ENCODE measurements at places on chromosomes 7 and 10.
A peak's percentile ranks its signal among the peaks of the same experiment; 100 is the strongest.

DNA sequence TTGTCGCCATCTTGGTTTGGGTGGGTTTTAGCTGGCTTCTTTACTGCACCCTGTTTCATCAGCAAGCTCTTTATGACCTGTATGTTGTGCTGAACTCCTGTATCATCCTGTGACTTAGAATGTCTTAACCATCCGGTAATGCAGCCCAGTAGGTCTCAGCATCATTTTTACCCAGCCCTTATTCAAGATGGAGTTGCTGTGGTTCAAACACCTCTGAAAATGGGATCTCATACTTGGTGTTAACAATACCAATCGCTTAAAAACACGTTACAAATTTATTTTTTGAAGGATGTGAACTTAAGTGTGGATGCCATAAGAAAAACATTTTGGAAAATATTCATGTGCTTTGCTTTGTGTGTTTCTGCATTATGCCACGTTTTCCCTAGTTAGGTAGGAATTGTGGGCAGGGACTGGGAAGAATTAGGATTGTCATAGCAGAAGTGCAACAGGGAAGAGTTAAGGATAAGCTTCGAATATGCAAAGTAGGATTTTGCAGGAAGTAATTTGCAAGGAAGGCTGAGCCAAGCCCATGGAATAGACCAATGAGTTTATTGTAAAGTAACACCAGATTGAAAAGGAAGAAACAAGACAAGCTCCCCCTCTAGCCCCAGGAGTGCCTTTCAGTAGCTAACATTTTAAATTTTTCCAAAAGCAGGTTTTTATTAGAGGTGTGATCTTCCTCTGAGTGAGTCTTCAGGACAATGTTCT, 56.4 kb downstream of the PRR15 start:
- DNase-seq = no peak

- DNase-seq = peak; percentile 55
These were observed 350.0 kb downstream of the CRPPA start for GRCh38 chr7:16071246-16071857.

DNA sequence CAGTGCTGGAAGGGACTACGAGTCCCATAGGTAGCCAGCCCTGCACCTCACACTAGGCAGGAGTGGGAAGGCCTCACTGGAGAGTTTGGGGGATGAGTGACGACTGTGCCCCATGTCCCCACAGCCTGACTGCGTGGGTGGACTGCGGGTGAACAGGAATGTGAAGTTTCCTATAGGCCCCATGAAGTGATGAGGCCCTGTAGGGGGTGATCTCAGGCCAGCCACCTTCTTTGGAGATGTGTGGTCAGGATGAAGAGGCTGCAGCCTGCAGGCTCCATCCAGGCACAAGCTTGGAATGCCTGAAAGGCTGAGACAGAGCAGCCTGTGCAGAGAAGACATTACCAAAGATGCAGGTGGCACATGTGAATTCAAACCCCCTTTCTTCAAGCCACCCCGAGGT, 94.9 kb downstream of the CPXM2 start:
- DNase-seq = no peak

- DNase-seq = no peak
These were observed 58.2 kb downstream of the RBM33 start for GRCh38 chr7:155702616-155703015.

GRCh38 chr7:134350709-134351108, 34.0 kb upstream of the SLC35B4 start:
- no peak for DNase-seq

GRCh38 chr10:101351477-101351876, 2.5 kb upstream of the BTRC start:
- DNase-seq = no peak

DNA sequence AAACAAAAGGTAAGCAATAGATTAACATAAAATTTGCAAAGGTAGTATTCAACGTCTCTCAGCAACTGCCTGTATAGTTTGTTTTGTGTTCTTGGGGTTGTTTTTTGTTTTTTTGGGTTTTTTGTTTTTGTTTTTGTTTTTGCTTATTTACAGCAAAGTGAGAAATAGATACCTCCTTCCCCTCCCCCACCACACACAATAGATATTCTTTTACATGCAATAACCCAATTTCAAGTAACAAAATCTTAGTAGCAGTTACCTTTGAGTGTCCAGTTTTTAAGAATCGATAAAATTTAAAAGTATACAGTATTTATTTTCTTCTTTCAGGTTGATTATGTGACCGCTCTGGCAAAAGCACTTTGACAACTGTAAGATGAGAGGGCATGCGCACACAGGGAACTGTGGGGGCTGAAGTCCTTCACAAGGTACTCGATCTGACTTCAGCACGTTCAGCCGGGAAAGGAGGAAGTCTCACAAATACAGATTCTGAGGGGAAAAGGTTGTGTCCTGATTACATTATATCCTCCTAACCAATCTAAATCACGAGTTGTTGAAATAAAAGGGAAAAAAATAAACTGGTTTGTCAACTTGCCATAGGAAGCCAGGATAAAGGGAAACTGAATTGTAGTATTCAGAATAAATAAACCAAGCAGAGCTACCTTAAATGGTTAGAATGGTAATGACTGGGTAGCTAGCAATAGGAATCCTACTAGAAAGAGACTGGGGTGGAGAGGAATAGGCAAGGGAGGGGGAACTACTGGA, 47.8 kb downstream of the CPEB3 start:
- DNase-seq = peak; percentile 61

DNA sequence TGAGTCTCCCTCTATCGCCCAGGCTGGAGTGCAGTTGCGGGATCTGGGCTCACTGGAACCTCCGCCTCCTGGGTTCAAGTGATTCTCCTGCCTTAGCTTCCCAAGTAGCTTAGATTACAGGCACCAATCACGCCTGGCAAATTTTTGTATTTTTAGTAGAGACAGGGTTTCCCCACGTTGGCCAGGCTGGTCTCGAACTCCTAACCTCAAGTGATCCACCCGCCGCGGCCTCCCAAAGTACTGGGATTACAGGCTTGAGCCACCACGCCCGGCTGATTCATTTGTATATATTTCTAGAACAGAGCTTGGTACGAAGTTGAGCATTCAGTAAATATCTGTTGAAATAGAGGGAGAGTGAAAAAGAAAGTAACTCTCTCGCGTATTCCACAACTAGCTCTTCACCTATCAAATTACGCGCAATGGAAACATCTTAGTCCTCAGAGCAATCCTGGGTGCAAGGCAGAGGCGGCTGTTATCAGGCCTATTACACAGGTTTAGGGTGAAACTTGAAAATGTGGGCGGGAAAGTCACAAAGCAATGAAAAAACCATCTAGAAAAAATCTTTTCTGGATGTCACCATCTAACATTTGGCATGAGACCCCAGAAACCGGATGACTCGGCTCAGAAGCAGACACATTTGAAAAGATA, 707 bp upstream of the GHITM start:
- DNase-seq = peak; percentile 22

DNA sequence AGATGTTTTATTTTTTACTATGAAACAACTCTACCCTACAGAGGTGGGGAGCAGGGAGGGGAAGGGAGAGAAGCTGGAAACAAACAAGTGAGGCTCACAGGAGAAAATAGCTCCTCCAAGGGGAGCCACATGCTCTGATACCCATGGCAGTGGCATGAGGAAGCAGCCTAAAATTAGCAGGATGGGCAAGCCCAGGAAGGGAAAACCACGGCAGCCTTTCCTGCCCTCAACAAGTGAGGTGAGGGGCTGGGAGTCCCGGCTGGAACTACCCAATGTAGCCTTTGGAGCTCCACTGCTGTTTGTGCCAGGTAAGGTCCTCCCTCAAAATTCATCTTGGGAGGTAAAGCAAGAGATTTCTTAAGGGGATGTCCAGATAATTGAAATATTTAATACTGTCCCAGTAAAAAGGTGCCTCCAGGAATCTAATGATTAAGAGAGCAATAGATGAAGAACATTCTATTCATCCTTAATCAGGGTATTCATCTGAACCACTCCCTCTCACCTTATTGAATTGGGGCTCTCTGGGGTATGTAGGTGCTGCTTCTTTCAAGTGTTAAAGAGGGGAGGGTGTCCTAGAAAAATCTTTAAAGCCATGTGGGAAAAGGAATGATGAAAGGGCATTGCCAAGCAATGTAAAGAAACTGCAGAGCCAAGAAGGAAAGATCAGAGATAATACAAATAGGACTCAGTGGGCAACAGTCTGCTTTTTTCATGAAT, 12.8 kb upstream of the HERC4 start:
- no peak for DNase-seq

GRCh38 chr7:22833113-22833855, 10.6 kb upstream of the TOMM7 start:
- DNase-seq = no peak

- no peak for DNase-seq
These were observed 66.2 kb downstream of the SORCS1 start for GRCh38 chr10:107098326-107098725.

- DNase-seq = no peak
These were observed 760 bp upstream of the KCTD7 start for GRCh38 chr7:66627881-66628360.

GRCh38 chr7:155964543-155964942, 152.3 kb upstream of the SHH start:
- DNase-seq = no peak

DNA sequence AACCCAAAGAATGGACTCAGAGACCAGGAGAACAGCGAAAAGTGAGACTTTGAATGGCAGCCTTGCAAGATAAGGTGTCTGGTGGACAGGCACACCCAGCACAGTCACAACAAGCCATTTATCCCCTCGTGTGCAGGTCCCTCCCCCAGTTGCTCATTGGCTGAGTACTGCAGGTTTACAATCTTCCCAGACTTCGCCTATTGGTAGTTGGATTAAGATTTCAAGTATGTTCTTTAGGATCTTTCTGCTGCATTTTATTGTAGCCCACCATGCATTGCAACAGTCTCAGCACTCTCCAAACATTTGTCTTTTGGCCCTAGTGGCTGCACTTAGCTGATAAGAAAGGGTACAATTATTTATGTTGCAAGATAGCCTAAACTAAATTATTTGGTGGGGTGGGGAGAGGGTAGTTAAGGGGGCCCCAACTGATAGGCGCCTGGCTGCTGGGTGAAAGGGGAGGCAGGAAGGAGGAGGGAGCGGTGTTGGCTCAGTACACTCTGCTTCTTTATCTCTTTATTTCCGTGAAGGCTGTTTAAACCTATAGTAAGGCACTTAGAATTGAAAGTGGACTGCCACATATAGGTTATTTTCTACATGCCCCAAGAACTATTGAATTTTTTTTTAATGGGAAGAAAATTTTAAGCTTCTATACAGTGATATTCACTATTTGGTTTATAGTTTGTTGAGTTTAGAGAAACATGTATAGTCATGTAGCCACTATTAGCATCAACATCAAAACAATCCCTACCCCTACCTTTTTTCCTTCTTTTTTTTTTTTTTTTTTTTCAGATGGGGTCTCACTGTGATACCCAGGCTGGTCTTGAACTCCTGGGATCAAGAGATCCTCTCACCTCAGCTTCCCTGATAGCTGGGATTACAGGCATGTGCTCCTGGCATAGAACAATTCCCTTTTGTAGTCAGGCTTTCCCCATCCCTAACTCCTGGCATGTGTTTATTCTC, 54.2 kb downstream of the GUSB start:
- no peak for DNase-seq

DNA sequence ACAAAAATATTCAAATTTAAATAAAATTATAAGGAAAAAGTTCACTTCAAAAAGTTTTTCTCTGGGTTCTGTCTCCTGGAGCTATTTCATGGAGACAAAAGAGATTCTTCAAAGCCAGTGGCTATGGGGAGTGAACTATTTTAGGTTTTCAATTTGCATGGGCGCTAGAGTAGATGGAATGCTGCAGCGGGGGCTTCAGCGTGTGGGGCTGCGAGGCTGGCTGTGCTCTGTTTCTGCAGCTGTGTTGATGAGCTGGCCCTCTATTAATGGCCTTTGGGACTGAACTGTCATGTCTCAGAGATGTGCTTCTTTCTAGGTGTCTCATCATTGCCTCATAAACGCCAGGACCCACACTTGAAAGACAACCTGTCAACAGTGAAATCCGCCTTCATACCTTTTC, 108.4 kb upstream of the NPY start:
- no peak for DNase-seq

GRCh38 chr7:37577412-37577811, 106.2 kb upstream of the GPR141 start:
- no peak for DNase-seq
